ENCODE measurements at places on chromosomes 12 and 14.

DNA sequence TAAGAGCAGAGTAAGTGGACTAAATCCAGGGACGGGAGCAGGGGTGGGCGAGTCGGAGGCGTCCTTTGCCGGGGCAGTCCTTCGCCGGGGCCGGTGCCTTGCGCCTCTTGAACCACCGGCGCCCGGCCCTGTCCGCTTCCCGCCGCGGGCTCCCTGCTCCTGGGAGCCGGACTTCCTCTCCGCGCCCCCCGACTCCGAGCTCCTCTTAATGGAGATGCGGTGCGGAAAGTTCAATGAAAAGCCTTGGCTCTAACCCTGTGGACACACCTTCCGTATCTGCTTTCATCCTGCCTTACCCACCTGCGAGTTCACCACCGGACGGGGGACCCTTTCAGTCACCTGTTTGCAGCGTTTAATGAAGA lies 412 bp downstream of the FGFR1OP2 start:
- DNase-seq = peak; percentile 7

DNA sequence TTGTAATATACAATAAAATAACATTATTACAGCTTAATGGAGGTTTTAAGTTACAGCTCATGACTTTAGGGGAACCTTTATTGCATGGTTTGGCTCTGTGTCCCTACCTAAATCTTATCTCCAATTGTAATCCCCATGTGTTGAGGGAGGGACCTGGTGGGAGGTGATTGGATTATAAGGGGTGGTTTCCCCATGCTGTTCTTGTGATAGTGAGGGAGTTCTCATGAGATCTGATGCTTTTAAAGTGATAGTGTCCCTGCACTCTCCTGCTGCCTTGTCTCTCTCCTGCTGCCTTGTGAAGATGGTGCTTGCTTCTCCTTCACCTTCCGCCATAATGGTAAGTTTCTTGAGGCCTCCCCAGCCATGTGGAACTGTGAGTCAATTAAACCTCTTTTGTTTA lies 132.1 kb upstream of the SYT1 start:
- DNase-seq = no peak

GRCh38 chr12:50197297-50197727 lies 30.1 kb upstream of the CERS5 start:
- DNase-seq = no peak

DNA sequence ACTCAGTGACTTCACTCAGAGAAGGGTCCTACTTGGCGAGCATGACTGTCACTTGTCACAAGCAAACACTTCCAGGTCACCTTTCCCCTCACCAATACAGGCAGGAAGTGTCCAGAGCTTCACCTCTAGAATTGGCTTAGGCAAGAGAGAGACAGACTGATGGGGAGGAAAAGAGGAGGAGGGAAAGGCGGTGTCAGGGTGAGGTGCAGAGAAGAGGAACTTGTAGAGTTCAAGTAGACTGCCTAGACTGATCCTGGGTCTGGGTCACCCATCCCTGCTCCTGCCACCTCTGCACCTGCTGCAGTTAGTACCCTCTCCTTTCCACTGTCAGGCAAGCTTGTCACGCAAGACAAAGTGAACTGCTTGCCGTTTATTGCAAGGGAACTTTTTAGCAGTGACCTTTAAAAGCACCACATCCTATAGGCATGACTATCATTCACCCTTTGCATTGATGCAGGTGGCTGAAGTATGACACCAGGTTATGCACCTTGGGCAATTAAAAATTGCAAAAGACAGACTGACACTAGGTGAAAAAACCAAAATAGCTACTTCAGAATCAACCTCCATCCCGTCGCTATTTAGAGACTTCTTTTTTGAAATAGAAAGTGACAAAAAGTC lies 292.4 kb downstream of the SYT1 start:
- DNase-seq = no peak

GRCh38 chr12:80745851-80746505 lies 29.3 kb downstream of the MYF5 start:
- no peak for DNase-seq

DNA sequence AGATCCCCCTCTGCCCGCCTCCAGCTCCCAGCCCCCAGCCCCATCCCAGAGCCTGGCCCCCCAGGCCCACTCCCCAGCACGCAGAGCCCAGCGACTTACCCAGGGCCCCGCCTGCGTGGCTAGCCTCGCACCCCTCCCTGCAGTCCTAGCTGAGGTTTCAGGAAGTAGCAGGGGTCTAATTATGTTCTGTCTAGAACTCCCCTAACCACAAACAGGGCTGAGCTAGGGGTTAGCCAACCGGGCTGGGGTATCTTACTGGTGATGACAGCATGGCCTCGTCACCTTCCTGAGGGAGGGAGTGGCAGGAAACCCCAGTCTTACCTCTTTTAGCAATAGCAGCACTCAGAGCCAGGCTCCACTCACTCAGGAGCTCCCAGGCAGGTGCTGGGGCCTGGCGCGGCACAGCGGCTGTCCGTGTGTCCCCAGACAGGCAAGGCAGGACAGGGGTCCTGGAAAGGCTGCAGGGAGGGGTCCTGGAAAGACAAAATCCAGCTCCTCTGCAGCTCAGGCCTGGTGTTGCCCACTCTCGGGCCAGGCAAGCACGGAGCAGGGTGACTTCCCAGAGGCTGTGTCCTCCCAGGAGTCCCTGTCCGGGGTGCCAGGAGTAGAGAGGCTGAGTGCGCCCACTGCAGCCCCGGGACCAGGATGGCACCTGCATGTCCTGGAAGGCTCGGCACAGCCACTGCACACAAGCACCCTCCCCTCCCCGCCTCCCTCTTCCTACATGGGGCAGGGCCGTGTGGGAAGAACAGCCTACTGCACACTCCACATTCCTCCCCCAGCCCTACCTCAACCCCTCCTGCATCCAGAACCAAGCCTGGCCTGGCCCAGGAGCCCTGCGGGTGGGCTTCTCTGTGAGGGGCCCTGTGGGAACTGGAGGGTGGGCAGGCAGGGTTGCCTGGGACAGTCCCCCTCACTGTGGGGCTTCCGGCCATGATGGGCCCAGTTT lies at the start of gene GPR132:
GPR132 (minus strand) TSS at position 151 of the 949 bp plus-strand sequence. CDS start 10,010 bp downstream, outside the sequence.
- DNase-seq = peak; percentile 90

DNA sequence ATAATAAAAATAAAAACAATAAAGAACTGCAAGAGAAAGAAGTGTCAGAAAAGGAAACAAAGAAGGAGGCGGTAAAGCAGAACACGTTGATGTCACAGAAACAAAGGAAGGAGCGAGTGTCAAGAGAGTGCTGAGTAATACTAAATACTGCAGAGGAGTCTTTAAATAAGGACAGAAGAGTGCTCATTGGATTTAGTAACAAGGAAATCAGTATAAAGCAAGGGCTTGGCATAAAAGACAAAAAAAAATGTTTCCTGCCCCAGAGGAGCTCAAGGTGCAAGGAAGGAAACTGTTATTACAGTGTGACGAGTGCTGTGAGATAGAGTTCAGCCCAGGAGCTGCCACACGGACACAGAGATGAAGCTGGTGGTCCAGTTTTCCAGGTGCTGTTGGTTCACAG lies 8.4 kb upstream of the TUBA1A start:
- no peak for DNase-seq

DNA sequence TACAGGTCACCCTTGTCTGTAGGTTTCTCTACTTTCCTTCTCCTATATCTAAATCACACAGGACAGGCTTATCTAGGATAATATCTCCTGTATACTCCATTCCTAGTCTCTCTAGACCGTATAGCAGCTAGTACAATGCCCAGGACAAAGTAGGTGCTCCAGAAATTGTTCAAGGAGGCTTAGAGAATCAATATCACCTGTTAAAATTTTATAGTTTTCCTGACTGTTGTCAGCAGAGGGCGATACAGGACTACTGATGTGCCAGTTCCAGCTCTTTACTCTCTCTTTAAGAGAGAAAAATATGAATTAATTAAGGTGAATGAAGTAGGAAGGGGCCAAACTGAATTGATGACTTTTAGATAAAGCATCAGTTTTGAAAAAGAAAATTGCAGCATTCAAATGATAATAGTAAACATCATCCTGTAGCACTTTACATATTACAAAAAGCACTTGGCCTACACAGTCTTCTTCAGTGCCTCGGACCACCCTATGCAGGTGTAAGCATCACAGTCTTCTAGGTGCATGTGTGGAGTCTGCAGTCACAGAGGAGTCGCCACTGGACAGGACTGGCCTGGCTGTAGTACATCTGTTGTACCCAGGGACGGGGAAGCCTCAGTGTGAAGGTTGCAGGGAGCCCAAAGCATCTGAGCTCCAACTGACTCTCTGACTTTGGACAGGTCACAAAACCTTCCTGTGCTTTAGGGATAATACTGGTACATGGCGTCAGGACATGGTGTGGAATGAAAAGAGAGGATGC lies 61.9 kb upstream of the MAX start:
- peak; percentile 20 for DNase-seq

- DNase-seq = no peak
Measured at GRCh38 chr12:84813780-84814663, 98.6 kb downstream of the SLC6A15 start.

- no peak for DNase-seq
Measured at GRCh38 chr12:119157528-119157927, 21.2 kb upstream of the HSPB8 start.

- DNase-seq = no peak
Measured at GRCh38 chr12:12095021-12095420, 24.3 kb downstream of the BCL2L14 start.
